Choroid plexus epithelial cell (primary cell): ENCODE measurements at places on chromosomes 4 and X.

DNA sequence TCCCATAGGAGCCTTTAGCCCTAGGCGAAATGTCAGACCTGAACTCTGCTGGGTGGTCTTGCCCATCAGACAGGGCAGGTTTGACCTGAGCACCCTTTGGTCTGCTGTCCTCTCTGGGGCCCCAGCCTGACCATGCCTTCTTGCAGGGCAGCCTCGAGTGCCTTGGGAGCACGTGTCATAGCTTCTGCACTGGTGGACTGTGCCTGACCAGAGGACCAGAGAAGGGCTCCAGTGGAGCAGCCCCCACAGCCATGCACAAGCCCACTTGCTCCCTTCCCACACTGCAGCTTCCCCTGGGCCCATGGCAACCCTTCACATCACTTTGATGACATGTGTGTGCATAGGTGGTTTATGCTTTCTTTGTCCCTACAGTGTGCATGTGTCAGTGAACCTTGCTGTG lies 394.0 kb downstream of the TEX13C start:
- no peak for DNase-seq

GRCh38 chr4:146442801-146443200 lies 78.9 kb downstream of the SLC10A7 start:
- peak; percentile 72 for DNase-seq

DNA sequence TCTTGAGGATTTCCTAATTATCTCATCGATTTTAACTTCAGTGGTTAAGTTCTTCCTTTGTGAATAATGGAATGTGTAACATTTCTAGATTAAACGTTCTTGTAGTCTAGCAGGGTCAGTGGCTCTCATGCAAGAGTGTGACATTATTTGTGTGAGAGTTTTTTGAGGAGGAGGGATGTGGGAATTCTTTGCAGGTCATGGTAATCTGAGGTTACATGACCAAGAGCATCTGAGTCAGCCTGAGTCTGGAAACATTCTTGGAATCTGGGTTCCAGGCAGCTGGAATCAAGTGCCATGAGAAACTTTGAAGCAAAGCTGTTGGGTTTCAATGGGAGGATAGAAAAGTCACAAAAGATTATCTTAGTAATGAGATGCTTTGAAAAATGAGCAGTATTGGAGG lies 49.5 kb downstream of the GK start:
- peak; percentile 65 for DNase-seq

- peak; percentile 85 for DNase-seq
These were observed 115.9 kb downstream of the MAML3 start for GRCh38 chr4:140038031-140038533.

DNA sequence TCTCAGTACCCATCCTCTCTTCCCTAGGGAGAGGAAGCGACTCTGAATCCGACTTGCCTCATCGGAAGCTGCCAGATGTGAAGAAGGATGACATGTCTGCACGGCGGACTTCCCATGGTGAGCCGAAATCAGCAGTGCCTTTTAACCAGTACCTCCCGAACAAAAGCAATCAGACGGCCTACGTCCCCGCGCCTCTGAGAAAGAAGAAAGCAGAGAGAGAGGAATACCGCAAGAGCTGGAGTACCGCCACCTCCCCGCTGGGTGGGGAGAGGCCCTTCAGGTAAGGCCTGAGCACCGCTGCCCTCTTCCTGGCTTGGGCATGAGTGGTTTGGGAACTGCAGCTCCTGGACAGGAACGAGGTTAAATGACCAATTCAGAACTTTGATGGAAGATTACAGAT lies 81.2 kb downstream of the LIMCH1 start:
- no peak for DNase-seq

GRCh38 chr4:142983065-142983464 lies 137.0 kb upstream of the INPP4B start:
- no peak for DNase-seq

- no peak for DNase-seq
These were observed 1049.0 kb upstream of the GRIA3 start for GRCh38 chrX:122135070-122135469.

- DNase-seq, result no peak
These were observed 228.2 kb downstream of the MGST2 start for GRCh38 chr4:139893801-139894200.
